Activated T-cell treated with anti-CD3 and anti-CD28 coated beads, Interleukin-2, amount 50 U/mL, for 72 hours (primary cell): ENCODE measurements at places on chromosomes 5 and 9.

DNA sequence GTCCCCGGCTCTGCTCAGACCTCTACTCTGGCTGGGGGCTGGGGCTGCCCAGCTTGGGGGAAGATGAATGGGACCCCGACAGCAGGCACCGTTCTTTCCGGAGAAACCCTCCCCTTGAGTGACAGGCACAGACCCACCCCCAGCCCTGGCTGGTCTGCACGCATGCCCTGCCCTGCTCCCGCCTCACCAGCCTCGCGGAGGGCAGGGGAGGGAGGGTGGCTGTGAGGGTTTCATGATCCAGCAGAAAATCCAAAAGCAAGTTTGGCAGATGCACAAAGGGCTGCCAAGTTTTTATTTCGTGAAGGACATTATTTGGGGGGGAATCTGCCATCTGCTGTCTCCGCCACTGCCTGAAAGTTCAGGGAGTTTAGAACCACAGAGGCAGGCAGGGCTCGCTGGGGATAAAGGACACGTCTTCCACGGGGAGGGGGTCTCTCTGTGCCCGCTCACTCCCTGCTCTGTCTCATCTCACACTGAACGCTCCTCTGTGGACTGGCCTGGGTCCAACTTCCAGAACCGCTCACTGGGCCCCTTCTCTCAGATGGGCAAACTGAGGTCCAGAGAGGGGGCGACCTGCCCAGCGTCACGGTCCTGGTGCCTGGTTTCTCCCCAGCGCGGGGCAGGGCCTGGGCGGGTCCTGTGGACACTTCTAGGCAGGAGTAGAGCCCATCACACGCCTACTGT is 92.9 kb downstream of the RXRA start:
- no peak for DNase-seq

- DNase-seq, result no peak
These were observed 91.2 kb downstream of the RFX3 start for GRCh38 chr9:3434594-3434993.

GRCh38 chr5:140340605-140341121 is 5.7 kb downstream of the HBEGF start:
- no peak for DNase-seq

DNA sequence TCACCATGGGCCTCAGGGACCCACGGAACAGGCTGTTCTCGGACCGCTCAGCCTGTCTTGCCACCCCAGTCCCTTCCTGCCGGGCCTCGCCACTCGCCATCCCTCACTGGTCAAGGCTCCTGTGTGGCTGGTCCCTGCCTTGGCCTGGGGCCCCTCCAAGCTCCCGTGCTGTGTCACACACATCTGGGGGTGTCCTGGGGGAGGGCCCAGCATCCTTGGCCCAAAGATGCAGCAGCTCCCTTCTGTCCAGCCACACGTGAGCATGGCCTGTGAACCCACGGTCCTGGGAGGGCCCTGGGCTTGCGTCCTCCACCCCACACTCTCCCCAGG is 425 bp upstream of the EGFL7 start:
- no peak for DNase-seq

- no peak for DNase-seq
These were observed 29.0 kb downstream of the HK3 start for GRCh38 chr5:176870110-176870591.

- DNase-seq, result no peak
These were observed 145.1 kb downstream of the NXNL2 start for GRCh38 chr9:88680041-88680440.
